GM23248 (cell line): ENCODE measurements at places on chromosomes 7 and 10. TPM values are rescaled to one million over a fixed set of nuclear protein-coding genes. Genes with fewer than 3 reads are reported as not detected.

The CADPS2 gene
- total RNA-seq, result 0.13 and 0.43 TPM in 2 replicates

The CYP26A1 gene
- total RNA-seq, result not detected in 2 replicates

The AGMO gene
- total RNA-seq, result not detected in 2 replicates

DNA sequence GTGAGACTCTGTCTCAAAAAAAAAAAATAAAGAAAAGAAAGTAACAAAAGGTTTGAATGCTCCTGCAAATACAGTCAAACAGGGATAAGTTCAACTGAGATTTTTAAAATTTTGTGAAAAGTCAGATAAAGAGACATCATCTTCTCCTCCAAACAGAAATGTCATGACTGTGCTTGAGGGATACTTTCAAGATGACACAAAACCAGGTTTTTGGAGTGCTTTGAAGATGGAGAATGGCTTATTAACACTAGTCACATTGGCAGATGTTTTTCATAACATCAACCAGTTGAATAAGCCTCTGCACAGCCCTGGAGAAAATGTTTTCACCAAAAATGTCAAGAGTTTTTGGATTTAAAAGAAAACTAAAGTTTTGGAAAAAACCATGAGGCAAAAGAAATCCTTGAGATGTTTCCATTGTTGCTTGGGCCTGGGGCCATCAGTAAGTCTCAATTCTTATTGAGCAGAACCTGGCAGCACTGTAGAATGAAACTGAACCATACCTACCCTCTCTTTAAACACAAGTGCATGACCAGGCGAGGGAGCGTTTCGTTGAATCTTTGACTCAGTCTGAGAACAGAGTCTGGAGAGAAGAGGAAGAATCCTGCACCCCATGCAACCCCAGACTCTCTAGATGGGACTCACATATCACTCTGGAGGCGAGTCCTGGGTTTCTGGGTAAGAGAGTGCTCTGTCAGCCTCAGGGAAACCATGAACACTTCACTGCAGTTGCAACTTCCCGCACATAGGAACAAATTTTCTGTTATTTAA lies 37.4 kb upstream of the PRKCQ start:
- no peaks in the 10 kb centered on the region for H3K36me3 ChIP-seq
- H3K4me1 ChIP-seq, result no peaks in the 10 kb centered on the region
- DNase-seq, result no peak
- 0 out of 2 replicates have a peak, but pooled peaks cover 4% of the 10 kb centered on the region for H3K27me3 ChIP-seq
- H3K4me3 ChIP-seq, result no peak overlapping the region

- no peak for DNase-seq
- no peak overlapping the region for H3K4me3 ChIP-seq
- no peak overlapping the region for H3K27ac ChIP-seq
- no peaks in the 10 kb centered on the region for H3K27me3 ChIP-seq
Measured at GRCh38 chr7:151339651-151340382, 1.8 kb upstream of the NUB1 start.
